Mucosa of descending colon (tissue), 3 donors: ENCODE measurements at places on chromosomes 1 and 21. TPM values are rescaled to one million over a fixed set of nuclear protein-coding genes. Genes with fewer than 3 reads are reported as not detected.

- no peak for DNase-seq
These were observed 21.0 kb downstream of the RAVER2 start for GRCh38 chr1:64765826-64766225.

- no peak for DNase-seq
These were observed 15.0 kb downstream of the SNX27 start for GRCh38 chr1:151626740-151627334.

- no peak for DNase-seq
These were observed 9.0 kb upstream of the TBX19 start for GRCh38 chr1:168271636-168272035.

The USP33 gene
- total RNA-seq = 57.1 TPM
